Fibroblast of skin of scalp (primary cell): ENCODE measurements at places on chromosomes 11 and 22.

DNA sequence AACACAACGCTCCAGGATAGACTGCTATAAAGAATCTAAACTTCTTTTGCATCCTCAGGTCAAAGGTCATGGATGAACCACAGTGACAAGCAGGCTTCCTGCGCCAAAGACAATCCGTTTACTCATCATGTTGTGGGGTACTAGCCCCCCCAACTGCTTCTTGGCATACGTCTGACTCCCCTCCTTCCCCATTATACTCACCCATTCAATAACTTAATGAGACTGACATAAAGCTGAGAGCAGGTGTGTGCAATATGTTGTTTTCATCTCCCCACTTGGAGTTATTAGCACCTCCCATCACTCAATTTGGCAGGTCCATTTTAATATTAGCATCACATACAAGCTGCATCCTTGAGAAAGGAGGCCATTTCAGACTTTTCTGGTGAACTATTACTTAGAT is 157.1 kb downstream of the CADM1 start:
- DNase-seq: no peak

GRCh38 chr11:96199563-96200025 is 143.4 kb downstream of the MAML2 start:
- DNase-seq: peak; percentile 59

DNA sequence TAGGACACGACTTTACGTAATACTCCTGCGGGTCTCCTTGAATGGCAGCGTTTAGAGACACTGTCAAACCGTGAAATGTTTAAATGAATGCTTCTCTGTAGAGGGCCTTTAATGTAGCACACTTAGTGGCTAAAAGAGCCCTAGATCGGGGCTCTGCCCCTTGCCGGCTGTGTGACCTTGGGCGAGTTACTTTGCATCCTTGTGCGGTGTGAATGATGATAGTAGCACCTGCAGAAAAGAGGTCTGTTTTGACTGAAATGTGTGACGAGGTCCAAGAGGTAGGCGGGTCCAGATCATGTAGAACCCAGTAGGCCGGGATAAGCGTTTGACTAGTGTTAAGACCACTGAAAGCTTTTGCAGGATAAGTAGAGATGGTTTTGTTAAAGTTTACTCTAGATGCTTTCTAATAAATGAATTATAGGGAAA is 866 bp downstream of the MED17 start:
- no peak for DNase-seq

DNA sequence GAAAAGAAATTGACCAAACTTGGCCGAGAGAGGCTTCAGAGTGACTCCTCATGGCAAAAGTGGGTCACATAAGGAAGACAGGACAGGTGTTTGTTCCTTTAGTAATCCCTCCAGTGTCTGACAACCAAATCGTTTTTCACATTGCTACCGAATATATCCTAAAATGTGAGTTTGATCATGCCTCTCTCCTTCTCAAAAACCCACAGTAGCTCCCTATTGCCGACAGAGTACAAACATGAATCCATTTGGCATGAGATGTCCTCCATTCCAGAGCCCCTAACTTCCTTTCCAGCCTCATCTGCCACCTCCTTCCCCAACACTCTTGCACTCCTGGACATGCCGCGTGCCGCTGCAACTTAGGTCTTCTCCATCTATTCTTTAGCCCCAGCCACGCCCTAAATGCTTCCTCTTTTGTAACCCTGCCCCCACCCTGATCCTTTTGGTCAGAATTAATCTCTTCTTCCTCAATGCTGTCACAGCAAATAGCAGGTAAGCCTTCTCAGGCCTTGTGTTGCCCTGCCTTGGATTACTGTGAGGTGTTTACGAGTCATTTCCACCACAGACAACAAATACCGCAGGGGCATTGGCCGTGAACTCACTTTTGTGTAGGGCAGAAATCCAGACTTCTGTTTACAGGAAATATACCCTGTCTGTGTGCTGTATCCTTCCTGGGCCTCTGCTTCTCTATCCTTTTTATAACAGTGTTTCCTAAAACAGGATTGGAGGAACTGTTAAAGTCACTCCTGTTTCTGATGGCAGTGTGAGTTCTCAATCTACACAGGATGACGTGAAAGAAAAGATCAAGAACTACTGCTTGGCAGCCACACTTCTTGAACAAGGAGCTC is 66.0 kb upstream of the FTH1 start:
- no peak for DNase-seq

GRCh38 chr22:26702906-26703830 is 45.8 kb downstream of the MIAT start:
- DNase-seq: peak; percentile 53

- peak; percentile 27 for DNase-seq
Observed at GRCh38 chr11:131691181-131692041, 321.0 kb downstream of the NTM start.

DNA sequence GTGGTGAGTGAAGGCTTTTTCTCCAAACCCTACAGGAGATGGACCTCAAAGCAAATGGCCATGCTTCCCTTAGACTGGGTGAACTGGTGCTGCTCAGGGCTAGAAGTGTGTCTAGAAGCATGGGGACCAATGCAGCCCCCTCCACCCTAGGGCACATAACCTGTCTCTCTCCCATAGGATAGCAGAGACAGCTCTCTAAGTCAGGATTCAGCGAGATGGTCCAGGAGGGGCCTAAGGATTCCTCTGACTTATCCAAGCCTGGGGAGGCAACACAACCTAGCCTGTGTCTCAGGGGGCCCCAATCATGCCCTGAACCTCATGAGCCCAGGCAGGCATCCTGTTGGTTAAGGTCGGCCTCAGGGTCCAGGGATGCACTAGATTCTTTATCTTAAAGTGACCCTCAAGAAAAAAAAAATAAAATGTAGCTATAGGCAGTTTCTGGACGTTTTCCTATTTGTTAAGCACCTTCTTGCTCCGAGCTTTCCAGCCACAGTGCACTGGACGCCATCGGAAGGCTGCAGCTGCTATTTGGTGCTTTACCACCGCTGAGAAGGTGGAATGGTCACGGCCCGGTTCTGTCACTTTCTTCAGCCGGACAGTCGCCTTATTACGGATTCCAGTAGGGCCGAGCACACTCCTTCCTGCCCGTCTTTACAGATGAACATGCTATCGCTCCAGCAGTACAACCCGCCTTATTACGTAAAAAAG is 5.0 kb upstream of the CCND1 start:
- DNase-seq: no peak

GRCh38 chr11:20397281-20397680 is 9.8 kb downstream of the PRMT3 start:
- peak; percentile 54 for DNase-seq

DNA sequence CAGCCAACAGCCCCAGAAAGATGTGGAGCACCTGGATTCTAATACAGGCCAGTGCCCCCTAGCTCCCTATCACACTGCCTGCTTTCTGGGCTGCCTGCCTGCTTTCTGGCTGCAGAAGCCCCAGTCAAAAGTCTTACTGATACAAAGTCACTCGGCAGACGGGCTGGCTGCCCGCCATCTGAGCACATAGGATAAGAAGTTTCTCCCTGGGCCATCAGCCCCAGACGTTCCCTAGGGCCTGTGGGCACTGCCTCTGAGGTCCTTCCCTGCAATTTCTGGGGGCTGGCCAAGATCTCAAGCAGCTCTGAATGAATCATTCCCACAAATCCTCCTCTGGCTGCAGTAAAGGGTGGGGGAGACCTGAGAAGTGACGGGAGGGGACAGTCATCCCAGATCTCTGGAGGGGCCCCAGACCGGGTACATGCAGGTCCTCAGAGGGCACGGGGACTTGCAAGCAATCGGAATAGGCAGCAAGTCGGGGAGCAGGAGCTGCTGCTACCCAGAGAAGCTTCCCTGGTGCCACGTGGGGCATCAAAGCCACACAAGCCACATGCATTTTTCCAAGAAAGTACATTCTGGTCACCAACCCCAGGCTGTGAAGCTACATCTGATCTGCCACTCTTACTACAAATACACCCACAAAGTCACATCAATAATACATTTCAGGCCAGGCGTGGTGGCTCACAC is 4.7 kb downstream of the TPST2 start:
- peak; percentile 97 for DNase-seq

DNA sequence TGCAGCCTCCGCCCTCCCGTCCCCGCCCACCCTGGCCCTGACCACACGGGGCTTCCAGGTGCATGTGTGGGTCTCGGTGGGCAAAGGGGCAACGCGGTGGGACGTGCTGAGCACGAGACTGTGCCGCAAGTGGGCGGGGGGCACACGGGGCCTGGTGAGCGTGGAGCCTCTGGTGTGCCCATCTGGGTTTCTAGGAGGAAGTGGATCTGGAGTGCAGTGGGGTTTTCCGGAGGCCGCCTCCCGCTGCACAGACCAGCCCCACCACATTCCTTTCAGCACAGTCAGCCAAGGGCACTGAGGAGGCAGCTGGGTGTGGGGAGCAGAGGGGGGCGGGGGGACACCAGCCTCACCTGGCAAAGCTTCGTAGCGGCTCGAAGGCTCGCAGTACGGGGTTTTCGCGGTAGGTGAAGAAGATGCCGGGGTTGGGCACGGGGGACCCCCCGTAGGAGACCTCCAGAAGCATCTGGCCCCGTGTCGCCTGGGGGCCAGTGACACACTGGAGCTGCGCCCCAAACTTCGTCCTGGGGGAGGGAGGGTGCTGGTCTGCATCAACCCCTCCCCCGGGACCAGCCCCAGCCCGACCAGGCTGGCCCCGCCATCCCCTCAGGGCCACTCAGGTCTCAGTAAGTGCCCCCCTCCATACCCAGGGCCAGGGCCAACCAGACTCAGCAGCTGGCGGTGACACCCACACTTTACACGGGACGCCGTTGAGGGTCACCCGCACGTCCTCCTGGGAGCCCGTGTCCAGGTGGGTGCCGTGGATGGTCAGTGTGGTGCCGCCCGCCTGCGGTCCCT is 12.4 kb upstream of the MAPK11 start:
- DNase-seq: peak; percentile 76

DNA sequence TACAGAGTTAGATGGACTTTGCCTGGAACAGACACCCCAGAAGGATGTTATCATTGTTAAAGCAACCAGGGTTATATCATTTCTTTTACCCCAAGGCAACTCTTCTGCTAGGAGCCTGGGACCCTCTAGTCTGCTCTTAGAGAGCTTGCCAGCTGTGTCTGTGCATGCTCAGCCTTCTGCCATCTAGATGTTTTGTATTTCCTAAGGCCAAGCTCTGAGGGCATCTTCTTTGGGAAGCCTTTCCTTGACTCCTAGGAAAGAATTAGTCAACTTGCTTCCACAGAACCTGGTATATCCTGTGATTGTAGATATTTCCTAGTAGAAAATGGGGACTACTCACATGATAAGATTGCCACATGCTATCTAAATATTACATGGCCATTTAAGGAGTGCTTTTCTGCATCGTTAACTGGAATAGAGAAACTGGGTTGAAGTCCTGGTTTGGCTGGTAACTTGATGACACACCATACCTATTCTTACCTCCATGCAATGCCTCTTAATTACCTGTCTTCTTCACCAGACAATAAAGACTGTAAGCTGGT is 87.6 kb downstream of the STIM1 start:
- no peak for DNase-seq

- peak; percentile 70 for DNase-seq
Observed at GRCh38 chr22:30262917-30263741, 3.5 kb downstream of the OSM start.

DNA sequence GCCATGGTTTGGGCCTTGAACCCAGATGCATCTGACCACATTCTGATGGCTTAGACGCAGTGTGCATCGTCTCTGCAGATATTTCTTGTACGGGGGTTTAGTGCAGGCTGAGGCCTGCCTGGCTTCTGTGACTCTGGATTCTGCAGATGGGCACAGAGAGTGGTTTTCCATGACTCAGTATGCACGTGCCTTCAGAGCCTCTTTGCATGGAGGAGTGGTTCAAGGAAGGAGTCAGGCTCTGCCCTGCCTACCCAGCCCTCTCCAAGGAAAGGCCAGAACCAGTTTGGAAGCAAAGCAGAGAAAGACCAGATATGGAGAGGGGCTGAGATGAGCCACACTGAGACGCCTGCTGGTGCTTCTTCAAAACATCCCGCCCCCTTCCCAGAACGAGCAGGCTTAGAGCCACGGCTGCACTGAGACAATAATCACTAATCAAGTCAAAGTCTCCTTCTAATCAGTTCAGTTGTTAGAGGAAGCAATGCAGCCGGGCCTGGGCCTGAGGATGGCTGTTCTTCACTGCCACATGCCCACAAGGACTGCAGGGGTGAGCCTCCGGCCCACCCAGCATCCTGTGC is 308.9 kb downstream of the NXPE2 start:
- DNase-seq: no peak

DNA sequence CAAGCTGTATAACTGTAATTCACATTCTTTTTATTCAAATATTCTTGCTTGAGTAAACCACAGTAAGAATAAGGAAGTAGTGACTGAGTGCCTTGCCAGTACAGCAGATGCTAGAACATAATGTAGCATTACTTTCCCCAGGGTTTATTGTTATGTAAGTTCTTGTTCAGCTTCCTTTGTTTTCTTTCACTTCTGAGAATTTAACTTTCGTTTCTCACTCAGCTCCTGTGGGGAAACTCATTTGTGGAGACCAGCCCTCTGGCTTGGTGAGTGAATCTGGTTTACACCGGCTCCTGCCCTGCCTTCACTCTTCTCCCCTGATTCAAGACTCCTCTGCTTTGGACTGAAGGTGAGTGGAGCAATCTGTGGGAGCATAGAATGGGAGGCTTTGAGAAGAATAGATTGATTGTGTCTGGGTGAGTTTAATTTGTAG is at the start of gene TRIM22:
Gene TRIM22 (plus strand): TSS at position 240 of the 433 bp plus-strand sequence. CDS start 6,443 bp downstream, outside the sequence.
- DNase-seq: peak; percentile 77

- peak; percentile 96 for DNase-seq
Observed at GRCh38 chr11:27213232-27213660, 149.8 kb downstream of the CCDC34 start.

DNA sequence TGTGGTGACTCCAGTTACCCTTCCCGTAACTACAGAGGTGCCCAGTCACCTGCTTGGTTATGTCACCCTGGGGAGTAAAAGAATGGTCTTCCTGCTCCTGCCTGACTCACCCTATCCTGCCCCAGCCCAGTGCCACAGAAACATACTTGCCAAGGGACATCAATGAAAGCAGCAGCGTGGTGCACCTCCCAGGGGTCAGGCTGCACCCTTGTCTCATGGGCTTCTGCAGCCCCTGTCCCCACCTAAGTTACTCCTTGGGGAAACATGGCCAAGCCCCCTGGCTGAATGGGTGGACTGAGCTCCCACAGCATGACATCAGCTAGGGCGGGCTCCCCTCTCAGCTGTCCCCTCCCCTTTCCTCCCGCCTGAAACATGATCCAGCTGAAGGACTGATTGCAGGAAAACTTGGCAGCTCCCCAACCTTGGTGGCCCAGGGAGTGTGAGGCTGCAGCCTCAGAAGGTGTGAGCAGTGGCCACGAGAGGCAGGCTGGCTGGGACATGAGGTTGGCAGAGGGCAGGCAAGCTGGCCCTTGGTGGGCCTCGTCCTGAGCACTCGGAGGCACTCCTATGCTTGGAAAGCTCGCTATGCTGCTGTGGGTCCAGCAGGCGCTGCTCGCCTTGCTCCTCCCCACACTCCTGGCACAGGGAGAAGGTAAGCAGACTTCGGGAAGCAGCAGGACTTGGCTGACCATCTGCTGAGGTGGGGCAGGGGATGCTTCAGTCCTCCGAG is at the start of gene HTR3A:
Gene HTR3A (plus strand): TSS at position 368 of the 730 bp plus-strand sequence. CDS start 218 bp downstream, at position 586.
- DNase-seq: peak; percentile 24

DNA sequence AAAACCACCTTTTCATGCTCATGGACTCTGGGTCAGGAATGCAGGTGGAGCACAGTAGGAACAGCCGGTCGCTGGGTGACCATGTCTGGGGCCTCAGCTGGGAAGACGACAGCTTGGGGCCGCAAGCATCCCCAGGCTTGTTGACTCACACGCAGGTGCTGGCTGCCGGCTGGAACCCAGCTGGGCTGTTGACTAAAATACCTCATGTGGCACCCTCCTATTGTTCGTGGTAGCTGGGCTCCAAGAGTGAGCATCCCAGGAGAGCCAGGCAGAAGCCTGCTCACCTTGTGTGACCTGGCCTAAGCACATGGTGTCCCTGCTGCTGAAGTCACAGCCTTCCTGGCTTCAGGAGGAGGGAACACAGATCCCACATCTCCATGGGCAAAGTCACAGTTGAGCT is 9.4 kb downstream of the DPP3 start:
- no peak for DNase-seq

GRCh38 chr11:31652528-31652927 is 143.0 kb downstream of the ELP4 start:
- DNase-seq: no peak
